NCI-H1930 (cell line): ENCODE measurements at places on chromosomes 7 and 10.
A peak's percentile ranks its signal among the peaks of the same experiment; 100 is the strongest.

GRCh38 chr7:115352375-115352774 lies 430.5 kb downstream of the MDFIC start:
- DNase-seq = no peak

DNA sequence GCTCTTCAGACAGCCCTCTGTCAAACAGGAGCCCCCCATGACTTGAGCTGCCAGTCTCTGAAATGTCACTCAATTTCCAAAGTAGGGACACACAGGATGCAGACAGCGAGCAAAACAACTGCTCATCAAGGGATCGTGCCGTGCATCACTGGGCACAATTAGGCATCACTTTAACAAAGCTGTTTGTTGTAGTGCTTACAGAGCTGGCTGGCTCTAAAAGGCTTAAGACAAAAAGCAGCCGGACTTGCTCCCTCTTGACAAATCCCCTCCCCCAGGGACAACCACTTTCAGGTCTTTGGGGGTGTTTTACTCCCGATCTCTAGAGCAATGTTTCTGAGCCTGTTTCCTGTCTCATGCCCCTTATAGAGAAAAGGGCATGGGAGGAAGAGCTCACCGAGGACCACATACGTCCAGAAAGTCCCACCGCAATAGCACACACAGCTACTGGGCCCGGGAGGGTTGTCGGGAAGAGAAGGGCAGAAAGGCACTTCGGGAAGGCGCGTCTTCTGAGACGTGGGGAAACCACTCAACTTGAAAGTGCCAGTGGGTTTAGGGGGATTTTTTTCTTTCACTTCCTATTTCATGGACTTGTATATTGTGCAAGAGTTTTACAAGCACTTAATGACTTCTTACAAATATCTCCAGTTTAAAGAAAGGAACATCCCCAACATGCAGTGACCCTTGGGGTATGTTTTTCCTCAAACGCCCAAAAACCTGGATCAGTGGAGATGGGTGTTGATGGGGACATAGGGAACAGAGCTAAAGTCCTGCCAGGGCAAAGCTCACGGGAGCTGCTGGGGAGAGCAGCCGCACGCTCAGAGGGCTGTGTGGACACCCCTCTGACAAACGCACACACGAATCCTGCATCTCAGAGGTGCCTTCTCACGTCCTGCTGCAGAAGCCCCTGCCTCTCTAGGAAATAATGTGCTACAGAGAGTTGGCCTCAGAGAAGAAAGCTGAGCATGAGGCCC lies 27.1 kb downstream of the LRRC20 start:
- DNase-seq = no peak

- DNase-seq = no peak
Observed at GRCh38 chr10:25713894-25714240, 220.2 kb upstream of the MYO3A start.

- no peak for DNase-seq
Observed at GRCh38 chr10:64090865-64091264, 569.7 kb downstream of the REEP3 start.

- DNase-seq = no peak
Observed at GRCh38 chr7:143454091-143454680, 10.9 kb downstream of the TAS2R60 start.

- DNase-seq = peak; percentile 57
Observed at GRCh38 chr7:22356701-22357310, at the start of gene RAPGEF5. Gene RAPGEF5, minus strand, starts transcription at chr7:22357154. Its CDS starts 94 bp downstream, at chr7:22357060.

GRCh38 chr7:70788276-70788675 lies 343.7 kb upstream of the GALNT17 start:
- DNase-seq = no peak

DNA sequence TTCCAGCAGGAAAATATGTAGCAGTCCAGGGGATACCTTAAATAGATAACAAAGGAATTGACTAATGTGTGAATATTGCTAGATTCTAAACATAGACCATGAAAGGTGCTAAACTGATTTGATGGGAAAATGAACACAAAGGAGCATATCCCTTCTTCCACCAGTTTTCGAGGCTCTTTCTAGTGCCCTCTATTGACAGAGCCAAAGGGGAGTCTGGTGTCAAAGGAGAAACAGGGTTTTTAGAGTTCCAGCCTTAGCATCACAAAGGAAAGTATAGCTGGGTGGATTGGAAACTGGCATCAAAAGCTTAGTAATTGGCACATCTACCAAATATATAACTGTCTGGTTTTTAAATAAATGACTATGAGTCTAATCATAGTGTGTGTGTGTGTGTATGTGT lies 636.8 kb downstream of the ETV1 start:
- DNase-seq = no peak

DNA sequence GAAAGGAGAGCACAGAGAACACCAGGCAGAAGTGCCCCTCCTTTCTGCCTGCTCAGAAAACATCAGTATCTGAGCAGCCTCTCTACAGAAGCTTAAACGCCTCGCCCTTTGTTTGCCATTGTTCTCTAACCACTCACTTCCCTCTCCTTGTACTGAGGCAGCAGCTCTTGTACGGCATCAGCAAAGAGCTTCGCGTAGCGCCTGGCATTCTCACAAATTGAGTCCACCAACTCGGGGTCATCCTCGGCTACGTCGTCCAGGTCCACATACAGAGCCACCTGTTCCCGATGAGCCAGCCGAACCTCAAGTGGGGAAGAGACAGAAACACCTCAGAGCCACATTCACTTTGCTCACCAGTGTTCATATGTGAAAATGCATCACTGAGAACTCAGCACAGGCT lies 1.7 kb downstream of the MCM7 start:
- no peak for DNase-seq

DNA sequence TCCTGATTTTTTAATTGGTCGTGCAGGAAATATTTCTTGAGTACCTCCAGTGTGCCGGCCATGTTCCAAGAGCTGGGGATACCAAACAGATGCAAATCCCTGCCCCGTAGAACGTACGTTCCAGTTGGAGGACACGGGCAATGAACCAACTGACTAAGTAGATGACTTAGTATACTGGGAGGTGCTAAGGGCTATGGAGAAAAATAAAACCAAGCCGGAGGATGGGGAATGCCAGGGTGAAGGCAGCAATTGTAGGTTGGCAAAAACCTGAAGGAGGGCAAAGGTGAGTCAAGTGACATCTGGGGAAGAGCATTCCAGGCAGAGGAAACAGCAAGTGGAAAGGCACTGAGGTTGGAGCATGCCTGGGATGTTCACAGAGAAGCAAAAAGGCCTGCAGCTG lies 6.8 kb upstream of the VSIR start:
- DNase-seq = no peak

DNA sequence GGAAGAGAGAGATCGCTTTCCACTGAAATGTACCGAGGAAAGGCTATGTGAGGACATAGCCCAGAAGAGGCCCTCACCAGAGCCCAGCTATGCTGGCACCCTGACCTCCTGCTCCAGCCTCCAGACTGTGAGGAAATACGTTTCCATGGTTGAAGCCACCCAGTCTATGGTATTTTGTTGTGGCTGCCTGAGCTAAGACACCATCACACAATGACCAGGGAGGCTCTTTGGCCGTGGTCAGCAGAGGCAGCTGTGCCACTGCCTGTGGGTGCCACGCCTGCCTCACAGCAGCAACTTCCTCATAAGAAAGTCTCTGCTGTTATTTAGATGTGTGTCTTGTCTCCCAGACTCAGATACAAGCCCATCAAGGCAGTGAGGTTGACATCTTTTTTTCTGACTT lies 182.7 kb upstream of the PLXNA4 start:
- DNase-seq = no peak

- no peak for DNase-seq
Observed at GRCh38 chr10:29397221-29397620, 108.4 kb downstream of the LYZL1 start.

DNA sequence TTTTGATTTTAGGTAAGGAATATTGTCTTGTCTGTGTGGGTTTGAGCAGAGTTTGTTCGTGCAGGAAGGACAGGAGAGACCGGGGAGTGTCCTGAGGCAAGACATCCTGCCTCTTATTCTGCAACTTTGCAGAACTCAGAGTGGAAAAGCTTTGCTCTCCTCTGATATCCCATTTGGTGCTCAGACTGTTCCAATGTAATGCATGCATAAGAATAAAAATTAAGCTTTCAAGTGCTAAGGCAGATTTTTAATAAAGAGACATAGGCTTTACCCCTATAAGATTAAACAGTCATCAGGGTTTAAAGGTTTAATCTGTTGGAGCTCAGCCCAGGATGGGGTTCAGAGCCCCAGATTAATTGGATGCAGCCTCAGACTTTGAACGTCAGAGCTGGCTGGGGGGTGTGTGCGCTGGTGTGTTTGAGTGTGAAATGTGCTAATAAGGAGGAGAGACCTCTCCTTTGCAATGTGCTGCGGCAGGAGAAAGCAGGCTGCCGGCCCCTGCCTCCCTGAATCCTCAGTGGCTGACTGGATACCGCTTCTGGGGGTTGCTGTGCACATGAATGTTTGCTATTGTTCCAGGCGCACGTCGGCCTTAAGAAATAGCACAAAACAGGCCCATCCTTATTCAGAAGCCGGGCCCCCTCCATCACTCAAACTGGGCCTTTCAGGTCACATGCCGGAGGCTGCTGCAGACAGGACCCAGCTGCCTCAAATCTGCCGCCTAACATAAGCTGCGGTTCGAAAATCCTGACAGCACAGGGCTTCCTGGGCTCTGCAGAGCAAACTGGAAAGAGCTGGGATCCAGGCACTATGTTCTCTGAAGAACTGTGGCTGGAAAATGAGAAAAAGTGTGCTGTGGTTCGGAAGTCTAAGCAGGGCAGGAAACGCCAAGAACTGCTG lies 84.1 kb upstream of the PRR15 start:
- DNase-seq = no peak

DNA sequence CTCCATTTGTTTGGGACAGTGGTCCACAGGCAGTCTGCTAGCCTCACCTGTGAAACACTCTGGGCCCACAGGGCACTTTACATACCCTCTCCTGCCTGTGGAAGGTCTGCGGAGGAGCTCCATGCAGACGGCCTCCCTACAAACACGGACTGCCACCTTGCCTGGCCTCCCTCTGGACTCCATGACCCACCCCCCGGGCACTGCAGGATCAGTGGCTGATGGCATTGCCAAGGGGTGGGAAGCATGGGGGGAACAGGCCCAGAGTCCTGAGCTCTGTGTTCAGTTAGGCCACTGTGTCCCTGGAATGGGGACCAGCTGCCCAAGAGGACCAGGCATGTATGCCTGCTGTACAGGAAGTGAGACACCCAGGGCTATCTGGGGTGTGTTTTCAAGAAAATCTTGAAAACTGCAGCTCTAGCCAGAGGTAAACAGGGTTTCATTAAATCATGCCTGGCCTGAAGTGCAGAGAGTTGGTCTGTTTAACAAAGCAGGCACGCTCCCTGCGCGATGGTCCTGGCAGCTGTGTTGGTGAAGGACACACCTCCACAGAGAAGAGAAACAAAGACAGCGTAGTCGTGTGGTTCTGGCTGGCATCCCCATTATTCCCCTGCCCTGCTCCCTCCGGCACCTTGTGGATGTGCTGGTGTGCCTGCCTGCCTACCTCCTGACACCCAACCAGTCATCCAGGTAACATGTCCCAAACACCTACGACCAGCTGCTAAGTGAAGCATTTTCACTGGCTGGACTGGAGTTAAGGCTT lies 470.8 kb upstream of the ZMIZ1 start:
- no peak for DNase-seq

- DNase-seq = no peak
Observed at GRCh38 chr7:716222-716621, 10.3 kb upstream of the DNAAF5 start.

DNA sequence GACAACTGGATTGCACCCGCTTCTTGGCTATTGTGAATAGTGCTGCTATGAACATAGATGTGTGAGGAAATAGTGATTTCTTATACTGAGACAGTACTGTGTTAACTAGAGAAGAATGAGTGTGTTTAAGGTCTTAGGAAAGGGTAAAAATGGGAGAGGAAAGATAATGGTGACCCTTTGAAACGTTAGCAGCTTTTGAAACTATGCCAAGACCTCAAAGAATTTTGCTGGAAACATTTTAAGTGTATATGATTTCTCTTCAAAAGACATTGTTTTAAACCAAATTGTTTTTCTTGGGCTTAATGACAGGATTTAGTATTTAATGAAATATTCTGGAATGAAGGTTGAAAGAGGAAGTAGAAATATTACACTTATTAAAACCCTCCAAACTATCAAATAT lies 100.8 kb upstream of the ARHGAP21 start:
- no peak for DNase-seq

DNA sequence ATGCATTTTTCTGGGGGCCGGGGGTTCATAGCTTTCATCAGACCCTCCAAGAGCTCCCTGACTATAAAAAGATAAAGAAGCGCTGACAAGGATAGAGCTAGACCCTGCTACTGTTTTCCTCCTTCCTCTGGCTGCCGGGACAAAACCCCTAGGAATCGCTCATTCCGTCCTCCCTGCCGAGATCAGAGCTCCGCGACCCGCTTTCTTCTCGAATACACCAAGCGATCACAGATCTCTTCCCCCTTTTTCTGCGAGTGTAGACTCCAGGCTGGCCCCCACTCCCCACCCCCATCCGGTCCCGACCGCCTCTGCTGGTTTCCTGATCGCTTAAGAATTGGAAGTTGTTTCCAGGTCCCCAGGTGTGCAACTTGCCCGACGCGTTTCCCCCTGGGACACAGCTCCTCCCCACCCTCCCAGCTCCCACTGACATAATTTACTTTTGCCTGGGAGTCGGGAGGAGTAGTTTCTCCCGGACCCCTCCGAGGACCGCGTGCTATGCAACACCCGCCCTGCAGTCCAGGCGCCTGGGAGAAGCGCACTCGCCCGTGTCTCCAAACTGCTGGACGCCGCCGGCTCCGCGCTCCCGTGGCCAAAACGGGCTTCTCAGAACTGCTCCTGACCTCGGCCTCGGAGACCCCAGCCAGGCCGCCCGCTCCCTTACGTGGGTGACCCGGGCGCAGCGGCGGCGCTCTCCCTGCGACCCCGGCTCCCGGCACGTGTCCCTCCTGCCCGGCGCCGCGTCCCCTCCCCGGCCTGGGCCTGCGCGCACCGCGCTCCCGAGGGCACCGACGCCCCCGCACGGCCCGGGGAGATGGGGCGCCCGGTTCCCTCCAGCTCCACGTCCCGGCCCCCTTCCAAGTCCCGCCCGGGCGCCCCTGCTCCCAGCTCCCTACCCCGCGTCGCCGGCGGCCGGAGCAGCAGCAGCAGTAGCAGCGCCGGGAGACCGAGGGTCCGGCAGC lies 552 bp downstream of the IL15RA start:
- no peak for DNase-seq
